Activated naive CD4-positive, alpha-beta T cell treated with anti-CD3 and anti-CD28 coated beads, Interleukin-2, amount 10 ng/mL, durations not matched to agents 7 days and 5 days (primary cell): ENCODE measurements at places on chromosomes 6 and 20.

DNA sequence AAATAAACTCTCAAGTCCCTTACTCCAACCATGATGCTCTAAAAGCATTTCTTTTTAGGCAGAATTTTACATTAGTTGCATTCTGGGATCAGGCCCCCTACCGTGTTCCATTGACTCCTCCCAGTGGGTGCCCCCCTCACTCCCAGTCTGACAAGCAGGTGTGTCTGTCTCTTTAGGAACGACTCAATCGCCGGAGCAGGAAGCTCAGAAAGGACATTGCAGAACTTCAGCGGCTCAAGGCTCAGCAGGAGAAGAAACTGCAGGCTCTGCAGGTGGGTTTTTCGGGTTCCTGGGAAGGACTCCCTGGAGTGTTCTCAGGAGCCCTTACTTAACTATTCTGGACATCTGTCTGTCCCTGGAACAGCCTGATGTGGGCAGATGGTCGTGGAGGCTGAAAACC, 9.9 kb downstream of the TRIM40 start:
- no peak for DNase-seq

- no peak for DNase-seq
Measured at GRCh38 chr20:38986663-38987062, 24.5 kb downstream of the DHX35 start.

GRCh38 chr20:57790176-57790575, 80.4 kb upstream of the PMEPA1 start:
- DNase-seq: no peak

GRCh38 chr6:101605874-101606273, 212.4 kb downstream of the GRIK2 start:
- no peak for DNase-seq

GRCh38 chr6:25934156-25934555, 3.7 kb upstream of the SLC17A2 start:
- DNase-seq: no peak
